SK-N-SH treated with all-trans-retinoic acid at 6 μM for 48 hours (cell line): ENCODE measurements at places on chromosomes 11 and 22.

DNA sequence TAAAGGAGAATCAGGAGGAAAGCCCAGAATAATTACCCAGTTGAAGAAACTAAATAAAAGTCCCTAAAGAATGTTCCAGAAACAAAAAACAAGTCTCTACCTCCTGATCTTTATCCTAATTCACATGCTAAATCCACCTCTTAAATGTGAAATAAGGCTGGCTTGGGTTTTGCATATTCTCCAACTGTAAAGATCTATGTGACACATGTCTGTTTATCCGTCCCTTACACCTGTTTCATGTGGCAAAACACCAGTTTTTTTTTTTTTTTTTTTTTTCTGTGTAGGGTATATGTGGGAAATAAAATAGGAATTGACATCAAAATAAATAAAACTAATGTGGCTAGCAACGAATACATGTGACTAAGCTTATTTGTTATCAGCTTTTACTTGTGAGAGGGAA, 70.5 kb downstream of the NARS2 start:
- no peak for ATAC-seq

- ATAC-seq: no peak
Observed at GRCh38 chr11:82869657-82870056, 30.6 kb downstream of the PRCP start.

GRCh38 chr11:94751218-94751609, 16.9 kb upstream of the AMOTL1 start:
- ATAC-seq: no peak

DNA sequence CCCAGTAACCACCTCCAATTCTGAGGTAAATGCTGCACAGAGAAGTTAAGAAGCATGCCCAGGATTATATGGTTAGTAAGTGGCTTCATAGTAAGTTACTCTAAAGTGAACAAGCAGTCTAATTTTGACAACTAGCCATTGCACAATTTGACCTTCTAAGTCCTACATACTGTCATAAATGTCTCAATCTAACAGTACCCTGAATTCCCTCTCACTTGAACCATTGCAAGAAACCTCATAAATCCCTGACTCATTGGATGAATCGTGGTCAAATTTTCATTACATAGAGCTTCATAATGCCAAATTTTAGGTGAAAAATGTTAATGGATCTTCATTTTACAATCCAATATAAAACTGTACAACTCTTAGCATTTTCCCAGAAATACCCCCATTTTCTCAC, 217.3 kb upstream of the GRIA4 start:
- ATAC-seq: no peak

- ATAC-seq: no peak
Observed at GRCh38 chr22:38249803-38250642, 22.8 kb downstream of the TMEM184B start.

DNA sequence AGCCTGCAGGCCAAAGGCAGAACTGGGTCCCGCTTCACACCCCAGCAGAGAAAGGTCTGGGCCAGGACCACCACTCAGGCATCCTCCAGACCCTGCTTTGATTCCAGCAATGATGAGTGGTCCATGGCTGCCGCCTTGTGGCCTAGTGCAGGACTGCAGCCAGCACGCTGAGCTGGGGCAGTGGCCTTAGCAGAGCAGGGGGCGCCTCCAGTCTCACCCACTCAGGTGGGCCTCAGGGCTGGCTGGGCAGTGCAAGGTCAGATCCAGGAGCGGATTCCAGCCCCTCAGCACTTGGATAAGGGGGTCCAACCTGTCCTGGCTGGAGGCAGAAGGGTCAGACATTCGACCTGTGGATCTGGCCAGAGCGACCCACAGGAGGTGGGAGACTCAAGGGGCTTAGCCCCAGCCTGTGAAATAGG, 9.6 kb upstream of the PDE2A start:
- ATAC-seq: peak; percentile 81

- peak; percentile 5 for ATAC-seq
Observed at GRCh38 chr11:65435981-65436411, 13.4 kb downstream of the NEAT1 start.

GRCh38 chr22:46009730-46010129, 32.8 kb upstream of the WNT7B start:
- no peak for ATAC-seq

GRCh38 chr11:36399236-36399635, 103.1 kb downstream of the PRR5L start:
- ATAC-seq: no peak

DNA sequence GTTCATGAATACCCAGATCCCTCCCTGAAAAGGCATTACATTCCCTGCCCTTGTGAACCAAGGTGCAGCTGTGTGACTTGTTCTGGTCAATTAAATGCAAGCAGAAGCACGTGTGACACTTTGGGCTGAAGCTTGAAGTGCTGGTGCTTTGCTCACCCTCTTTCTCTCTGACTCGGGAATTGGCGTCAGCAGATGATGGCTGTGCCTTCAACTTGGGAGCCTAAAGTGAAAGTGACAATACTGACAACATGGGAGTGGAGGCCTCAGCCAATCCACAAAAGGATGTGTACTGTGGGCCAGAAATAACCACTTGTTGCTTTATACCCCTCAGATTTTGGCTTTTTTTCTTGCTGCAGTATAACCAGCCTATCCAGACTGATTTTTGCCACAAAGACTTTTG, 148.3 kb upstream of the THY1 start:
- no peak for ATAC-seq

DNA sequence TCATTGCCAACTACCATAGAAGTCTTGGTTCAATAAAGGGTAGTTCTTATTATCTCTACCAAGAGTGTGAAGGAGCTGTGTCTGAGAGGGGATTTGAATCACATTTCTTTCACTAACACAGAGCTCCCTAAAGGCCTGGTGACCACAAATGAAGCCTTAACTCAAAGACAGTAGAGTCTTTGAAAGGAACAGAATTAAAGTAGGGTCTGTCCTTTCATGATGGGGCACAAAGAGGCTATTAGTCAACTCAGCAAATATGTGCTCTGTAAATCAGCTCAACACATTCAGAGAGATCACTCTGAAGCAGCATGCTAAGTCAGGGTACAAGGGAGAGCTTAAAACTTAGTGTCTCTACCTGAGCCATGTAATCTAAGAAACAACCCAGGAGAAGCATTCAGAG, 212.4 kb upstream of the SYN3 start:
- ATAC-seq: no peak

DNA sequence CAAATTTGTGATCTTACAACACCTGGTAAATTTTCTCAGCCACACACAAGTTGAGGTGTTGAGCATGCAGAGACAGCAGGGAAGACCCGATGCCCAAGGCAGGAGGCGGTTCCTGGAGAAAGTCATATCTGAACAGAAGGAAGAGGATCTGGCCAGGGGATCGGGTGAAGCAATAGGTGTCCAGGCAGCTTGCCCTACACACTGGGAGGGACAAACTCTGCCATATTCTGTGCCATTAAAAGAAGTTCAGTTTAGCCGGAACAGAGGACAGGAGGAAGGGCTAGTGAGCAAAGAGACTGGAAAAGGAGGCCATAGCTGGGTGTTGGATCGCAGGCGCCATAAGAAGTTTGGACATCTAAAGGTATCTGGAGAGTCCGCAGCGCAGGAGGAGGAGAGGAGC, 76.5 kb downstream of the TMPRSS5 start:
- no peak for ATAC-seq

- peak; percentile 4; the same call in 2 of the 3 replicates for ATAC-seq
Observed at GRCh38 chr11:96331699-96332116, 11.3 kb downstream of the MAML2 start.

DNA sequence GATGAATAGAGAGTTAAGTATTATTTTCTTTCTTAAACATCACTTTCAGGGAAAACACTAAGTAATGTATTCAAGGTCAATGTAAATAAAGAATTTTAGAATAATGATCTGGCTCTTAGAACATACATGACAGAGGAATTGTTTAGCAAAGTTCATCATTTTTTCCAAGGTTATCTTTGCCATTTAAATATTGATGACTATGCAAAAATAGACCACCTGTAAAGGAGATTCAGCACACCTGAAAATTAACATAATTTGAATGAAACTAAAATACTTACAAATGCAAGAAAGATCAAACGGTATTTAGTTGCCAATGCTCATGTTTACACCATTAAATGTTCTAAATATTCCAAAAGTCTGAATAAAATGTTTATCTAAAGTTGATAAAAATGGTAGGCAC, 782.6 kb upstream of the CHORDC1 start:
- no peak for ATAC-seq
